ENCODE measurements at places on chromosomes 5 and 9. TPM values are rescaled to one million over a fixed set of nuclear protein-coding genes. Genes with fewer than 3 reads are reported as not detected.
A peak's percentile ranks its signal among the peaks of the same experiment; 100 is the strongest.

GRCh38 chr9:103068753-103069152 lies 73.6 kb downstream of the CYLC2 start:
- H3K27me3 ChIP-seq = no peaks in the 10 kb centered on the region
- no peak for DNase-seq
- H3K4me1 ChIP-seq = no peaks in the 10 kb centered on the region
- no peaks in the 10 kb centered on the region for H3K36me3 ChIP-seq
- H3K27ac ChIP-seq = no peak overlapping the region

DNA sequence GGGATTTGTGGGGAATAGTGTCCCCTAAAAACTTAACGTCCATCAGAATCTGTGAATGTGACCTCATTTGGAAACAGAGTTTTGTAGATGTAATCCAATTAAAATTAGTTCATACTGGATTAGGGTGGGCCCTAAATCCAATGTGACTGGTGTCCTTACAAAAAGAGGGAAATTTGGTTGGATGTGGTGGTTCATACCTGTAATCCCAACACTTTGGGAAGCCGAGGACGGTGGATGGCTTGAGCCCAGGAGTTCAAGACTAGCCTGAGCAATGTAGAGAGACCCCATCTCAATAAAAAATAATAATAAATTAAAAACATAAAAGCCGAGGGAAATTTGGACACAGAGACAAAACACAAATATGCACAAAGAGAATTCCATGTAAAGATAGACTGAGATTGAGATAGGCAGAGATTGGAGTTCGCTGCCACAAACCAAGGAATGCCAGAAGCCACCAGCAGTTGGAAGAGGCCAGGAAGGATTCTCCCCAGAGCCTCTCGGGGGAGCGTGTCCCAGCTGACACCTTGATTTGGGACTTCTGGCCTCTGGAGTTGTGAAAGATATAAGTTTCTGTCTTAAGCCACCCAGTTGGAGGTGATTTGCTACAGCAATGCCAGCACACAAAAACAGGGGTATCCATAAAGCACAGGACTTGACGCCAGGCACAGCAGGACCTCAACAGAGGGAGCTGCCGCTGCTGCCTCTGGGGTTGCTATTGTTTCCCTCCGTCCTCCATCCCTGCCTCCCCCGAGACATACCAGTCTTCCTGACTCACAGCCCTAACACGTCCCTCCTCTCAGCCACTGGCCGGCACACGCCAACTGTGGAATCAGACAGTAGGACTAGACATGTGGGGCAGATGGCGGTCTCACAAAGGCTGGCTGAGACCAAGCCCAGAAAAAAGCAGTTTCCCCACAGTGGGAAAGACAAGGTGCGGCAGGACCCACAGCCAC lies 73.8 kb upstream of the IL17B start:
- H3K36me3 ChIP-seq = no peaks in the 10 kb centered on the region
- no peaks in the 10 kb centered on the region for H3K27me3 ChIP-seq
- no peak for DNase-seq
- no peak overlapping the region for H3K27ac ChIP-seq

Gene LMX1B
- not detected for total RNA-seq

Gene GRIN3A
- 0.05 TPM for total RNA-seq

DNA sequence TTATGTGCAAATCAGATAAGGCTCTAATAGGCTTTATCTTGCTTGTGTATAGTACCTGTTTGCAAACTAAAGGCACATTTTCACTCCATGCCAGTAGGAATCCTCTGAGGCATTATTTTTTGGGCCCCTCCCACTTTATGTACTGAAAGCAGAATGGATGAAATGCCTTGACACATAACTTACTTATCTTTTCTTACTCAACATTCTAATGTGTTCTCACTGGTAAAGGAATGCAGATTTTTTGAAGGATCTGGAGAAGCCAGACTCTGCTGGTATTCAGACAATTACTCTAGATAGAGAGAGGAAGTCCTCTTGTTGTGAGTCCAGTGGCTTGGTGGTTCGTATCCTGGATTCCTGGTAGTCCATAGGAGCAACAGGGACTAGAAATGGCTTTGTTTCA lies 336.7 kb downstream of the CCDC171 start:
- no peaks in the 10 kb centered on the region for H3K27me3 ChIP-seq
- no peaks in the 10 kb centered on the region for H3K4me1 ChIP-seq

DNA sequence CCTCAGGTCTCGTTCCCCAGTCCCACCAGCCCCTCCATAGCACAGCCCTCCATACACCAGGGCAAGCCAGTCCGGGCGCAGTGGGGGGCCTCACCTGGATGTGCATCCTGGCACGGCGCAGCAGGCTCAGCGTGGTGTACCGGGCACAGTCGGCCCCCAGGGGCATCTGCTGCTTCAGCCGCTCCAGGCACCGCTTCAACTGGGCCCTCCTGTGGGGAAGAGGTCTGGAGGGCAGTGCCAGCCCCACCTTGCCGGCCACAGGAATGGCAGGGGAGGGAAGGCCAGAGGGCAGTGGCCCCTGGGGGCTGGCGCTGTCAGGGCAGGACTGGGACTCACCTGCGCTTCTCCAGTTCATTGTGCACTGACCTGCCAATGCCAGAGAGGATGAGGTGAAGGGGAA lies 1.4 kb downstream of the MXD3 start:
- H3K4me3 ChIP-seq = no peak overlapping the region
- H3K27ac ChIP-seq = no peak overlapping the region
- H3K36me3 ChIP-seq = peaks cover 17% of the 10 kb centered on the region
- H3K27me3 ChIP-seq = no peaks in the 10 kb centered on the region

DNA sequence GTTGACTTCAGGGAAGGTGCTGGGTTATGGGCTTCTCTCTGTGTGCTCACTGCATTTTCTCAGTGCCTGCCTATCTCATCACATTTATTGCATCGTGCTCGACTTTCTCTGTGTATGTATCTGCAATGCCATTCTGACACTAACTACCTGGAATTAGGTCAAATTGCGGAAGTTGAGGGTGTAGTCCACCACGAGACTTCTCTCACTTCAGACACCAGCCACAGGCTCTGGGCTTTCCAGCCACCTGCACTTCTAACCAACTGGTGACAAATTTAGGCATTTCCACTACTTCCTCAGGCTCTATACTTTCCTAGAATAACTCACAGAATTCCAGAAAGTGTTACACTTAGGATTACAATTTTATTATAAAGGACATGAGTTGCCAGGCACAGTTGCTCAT lies 188.6 kb upstream of the ZNF608 start:
- H3K4me1 ChIP-seq = no peaks in the 10 kb centered on the region
- no peaks in the 10 kb centered on the region for H3K27me3 ChIP-seq
- no peak overlapping the region for H3K27ac ChIP-seq

- H3K27me3 ChIP-seq = no peaks in the 10 kb centered on the region
- H3K4me1 ChIP-seq = no peaks in the 10 kb centered on the region
- no peak overlapping the region for H3K27ac ChIP-seq
- DNase-seq = no peak
- no peak overlapping the region for H3K4me3 ChIP-seq
- no peaks in the 10 kb centered on the region for H3K36me3 ChIP-seq
Observed at GRCh38 chr5:164148292-164148691, 642.9 kb downstream of the MAT2B start.

DNA sequence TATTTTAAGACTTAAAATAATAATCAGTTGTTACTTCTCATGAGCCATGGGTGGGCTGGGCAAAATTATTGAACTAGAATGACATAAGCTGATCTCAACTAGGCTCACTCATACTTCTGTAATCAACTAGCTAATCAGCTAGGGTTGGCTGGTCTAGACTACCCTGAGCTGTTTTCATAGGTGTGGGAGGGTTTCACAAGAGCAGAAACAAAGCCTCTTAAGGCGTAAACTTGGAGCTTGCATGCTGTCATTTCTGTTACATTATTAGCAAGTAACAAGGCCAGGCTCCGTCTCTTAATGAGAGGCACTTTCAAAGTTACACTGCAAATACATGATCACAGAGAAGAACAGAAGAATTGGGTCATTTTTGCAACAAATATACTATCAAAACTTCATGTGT lies 57.2 kb upstream of the GHR start:
- H3K27ac ChIP-seq = no peak overlapping the region
- H3K4me3 ChIP-seq = no peak overlapping the region
- no peak for DNase-seq
- H3K27me3 ChIP-seq = no peaks in the 10 kb centered on the region

- no peaks in the 10 kb centered on the region for H3K27me3 ChIP-seq
- no peaks in the 10 kb centered on the region for H3K4me1 ChIP-seq
- DNase-seq = no peak
Observed at GRCh38 chr5:117318528-117318927, 743.9 kb upstream of the SEMA6A start.

DNA sequence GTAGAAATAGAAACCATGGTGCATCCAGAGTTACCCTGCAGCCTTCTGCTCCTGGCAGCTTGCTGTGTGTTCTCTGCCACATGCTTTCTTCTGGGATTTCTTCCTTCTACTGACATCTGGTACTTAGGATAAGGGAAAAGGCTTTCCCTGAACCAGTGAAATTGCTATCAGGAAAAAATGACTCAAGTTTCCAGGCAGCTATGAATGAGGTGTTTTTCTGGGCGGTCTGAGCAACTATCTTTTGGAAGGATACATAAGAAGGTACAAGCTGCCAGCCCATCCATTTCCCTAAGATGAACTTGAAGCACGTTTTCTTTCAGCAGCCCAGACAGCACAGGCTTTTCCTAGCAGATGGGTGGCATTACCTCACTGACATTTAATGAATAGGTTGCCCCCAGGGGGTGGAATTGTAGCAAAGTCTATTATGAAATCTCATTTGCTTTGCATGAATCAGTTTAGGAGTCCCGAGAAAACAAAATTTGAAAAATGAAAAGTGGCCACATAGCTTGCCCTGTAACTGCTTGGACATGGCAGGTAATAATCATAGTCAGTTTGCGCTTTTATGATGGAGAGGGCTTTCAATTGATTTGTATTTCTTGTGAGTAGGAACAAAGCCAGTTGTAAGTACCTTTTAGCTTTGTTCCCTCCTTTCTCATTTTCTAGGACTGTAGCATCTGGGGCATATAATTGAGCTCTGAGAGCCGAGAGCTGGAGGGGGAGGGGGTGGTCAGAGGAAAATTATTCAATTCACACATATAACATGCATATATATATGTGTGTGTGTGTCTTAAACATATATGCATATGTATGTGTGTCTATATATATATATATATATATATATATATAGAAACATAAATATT lies 108.5 kb downstream of the C9orf152 start:
- peaks cover 26% of the 10 kb centered on the region for H3K36me3 ChIP-seq
- H3K4me1 ChIP-seq = no peaks in the 10 kb centered on the region
- H3K27me3 ChIP-seq = no peaks in the 10 kb centered on the region

Gene ZNF879
- 2.9 TPM for total RNA-seq

Gene OGN
- total RNA-seq = 0.86 TPM

DNA sequence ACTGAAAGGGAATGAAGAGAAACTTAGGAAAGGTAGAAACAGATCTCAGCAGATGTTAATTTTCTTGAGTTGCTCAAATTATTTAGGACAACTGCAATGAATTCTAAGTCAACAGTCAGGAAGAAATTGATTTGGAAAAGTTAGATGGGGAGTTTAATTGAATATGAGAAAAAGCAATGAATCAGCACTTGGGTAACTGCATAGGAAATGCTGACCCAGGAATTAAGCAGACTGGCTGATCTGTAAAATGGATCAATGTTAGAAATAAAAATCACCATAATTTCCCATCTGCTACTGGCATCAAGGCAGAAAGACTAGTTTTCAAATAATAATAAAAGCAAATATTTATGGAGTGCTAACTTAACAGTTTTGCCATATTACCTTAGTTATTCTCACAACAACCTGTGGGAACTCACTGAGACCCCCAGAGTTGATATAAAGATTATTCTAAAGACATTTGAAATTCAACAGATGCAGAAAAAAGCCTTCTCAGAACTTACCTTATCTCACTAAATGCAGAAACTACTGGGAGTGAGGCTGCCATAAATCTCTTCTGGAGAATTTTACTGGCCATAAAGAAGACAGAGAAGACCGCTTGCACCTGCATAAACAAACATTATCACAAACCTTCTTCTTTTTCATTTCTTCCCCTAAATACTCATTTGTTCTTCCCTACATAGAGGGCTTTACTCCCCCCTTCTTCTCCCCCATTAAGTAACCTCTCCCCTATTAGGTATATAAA lies 22.8 kb upstream of the SLC12A2 start:
- no peak for DNase-seq
- H3K4me1 ChIP-seq = no peaks in the 10 kb centered on the region
- H3K36me3 ChIP-seq = peaks cover 2% of the 10 kb centered on the region
- H3K4me3 ChIP-seq = no peak overlapping the region
- H3K27ac ChIP-seq = no peak overlapping the region

DNA sequence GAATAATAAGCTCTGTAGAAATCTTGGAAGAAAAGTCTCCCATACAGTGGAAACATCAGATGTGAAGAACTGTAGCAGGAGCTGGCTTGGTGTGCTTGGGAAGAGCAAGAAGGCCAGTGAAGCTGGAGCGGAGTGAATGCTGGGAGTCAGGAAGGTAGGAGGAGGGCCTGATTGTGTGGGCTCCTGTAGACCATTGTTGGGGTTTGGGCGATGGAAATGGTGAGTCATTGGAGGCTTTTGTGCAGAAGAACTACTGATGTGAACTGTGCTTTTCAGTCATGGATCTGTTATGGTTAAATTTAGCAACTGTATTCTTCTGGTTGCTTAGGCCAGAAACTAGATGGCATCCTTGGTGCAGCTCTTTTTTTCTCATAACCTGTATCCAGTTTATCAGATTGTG lies 2.3 kb downstream of the ICE1 start:
- no peak for DNase-seq
- H3K4me3 ChIP-seq = peak overlapping the region; percentile 55
- H3K27me3 ChIP-seq = no peaks in the 10 kb centered on the region
- H3K4me1 ChIP-seq = peaks cover 43% of the 10 kb centered on the region
- H3K36me3 ChIP-seq = peaks cover 10% of the 10 kb centered on the region

DNA sequence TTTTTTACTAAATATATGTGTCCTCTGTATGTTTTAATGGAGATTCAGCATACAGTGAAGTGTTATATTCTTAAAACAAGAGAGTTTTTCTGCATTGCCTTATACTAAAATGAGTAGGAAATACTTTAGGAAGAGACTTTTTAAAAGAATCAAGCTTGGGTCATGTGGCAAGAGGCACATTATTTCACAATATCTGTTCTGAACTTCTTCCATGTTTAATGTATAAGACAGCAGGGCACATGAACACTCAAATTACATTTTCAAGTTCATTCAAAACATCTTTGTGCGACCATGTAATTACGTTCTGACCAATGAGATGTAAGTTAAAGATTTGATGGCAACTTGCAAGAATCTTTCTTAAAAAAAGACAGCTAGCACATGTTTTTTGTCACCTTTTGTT lies 1055.9 kb downstream of the NR2F1-AS1 start:
- H3K4me3 ChIP-seq = no peak overlapping the region
- H3K27me3 ChIP-seq = no peaks in the 10 kb centered on the region
- no peak for DNase-seq
- H3K4me1 ChIP-seq = no peaks in the 10 kb centered on the region
- no peak overlapping the region for H3K27ac ChIP-seq
- no peaks in the 10 kb centered on the region for H3K36me3 ChIP-seq

Gene PRLR
- not detected for total RNA-seq

Gene SUSD1
- 9.7 TPM for total RNA-seq

GRCh38 chr5:109935833-109936490 lies 246.2 kb downstream of the MAN2A1 start:
- H3K4me1 ChIP-seq = no peaks in the 10 kb centered on the region

Gene FBXL7
- total RNA-seq = not detected

Gene OBP2A
- not detected for total RNA-seq

GRCh38 chr9:106880081-106880480 lies 17.1 kb downstream of the ZNF462 start:
- H3K27me3 ChIP-seq = no peaks in the 10 kb centered on the region
- H3K27ac ChIP-seq = no peak overlapping the region
